ENCODE measurements at places on chromosomes 5 and 9. TPM values are rescaled to one million over a fixed set of nuclear protein-coding genes. Genes with fewer than 3 reads are reported as not detected.
A peak's percentile ranks its signal among the peaks of the same experiment; 100 is the strongest.

DNA sequence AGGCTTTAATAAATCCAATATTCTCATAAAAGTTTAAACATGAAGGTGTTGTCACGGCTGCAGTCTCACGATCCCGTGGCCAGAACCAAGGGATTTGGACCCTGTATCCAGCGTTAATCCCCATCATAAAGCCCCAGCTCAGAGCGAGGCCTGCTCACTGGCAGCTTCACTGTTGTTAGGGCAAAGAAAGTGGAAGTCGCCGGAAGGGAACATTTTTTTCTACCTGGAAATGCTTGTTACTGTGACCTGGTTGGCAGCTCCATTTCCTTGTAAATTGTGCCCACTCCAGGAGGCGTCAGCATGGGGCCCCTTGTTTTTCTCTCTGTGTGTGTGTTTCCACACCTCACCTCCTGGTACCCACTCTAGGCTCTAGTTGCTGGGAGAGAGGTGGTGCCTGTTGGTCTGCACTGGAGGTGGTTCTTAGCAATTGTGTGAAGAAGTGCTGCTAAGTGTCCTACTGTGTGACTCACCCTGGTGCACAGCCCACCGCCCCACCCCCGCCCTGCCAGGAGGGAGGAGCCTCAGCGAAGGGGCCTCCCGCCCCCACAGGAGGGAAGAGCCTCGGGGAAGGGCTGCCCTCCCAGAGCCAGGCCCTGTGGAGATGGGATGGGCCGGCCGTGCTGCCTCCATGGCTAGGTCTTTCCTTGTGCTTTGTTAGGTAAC is 105.1 kb downstream of the EHMT1 start:
- DNase-seq = peak; percentile 13

The NR6A1 gene
- 2.4 TPM for total RNA-seq

GRCh38 chr5:177086654-177087397 is at the start of gene FGFR4:
FGFR4 (plus strand) TSS chr5:177086915; CDS start chr5:177089603, 2,688 bp downstream.
- DNase-seq = peak; percentile 76

DNA sequence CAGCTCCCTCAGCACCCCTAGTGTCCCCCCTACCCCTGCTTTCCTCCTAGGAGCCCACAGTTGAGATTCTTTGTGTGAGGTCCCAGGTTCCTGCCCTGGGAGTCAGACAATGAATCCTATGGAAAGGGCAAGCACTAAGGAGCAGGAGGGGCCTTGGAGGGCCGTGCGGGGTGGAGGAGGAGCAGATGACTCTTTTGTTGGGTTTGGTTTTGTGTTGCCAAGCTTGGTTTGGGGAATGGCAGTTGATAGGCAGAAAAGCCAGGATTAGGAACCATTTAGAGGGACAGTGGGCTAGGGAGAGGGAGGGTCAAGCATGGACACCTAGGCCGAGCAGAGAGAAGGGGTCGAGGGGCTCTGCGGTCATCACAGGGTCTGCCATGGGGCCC is 61.6 kb upstream of the SPTLC1 start:
- DNase-seq = no peak
